ENCODE measurements at places on chromosomes 6 and 20. TPM values are rescaled to one million over a fixed set of nuclear protein-coding genes. Genes with fewer than 3 reads are reported as not detected.

PMEPA1 gene
- 0.73 TPM for polyA plus RNA-seq

ELOVL4 gene
- not detected for polyA plus RNA-seq

DNA sequence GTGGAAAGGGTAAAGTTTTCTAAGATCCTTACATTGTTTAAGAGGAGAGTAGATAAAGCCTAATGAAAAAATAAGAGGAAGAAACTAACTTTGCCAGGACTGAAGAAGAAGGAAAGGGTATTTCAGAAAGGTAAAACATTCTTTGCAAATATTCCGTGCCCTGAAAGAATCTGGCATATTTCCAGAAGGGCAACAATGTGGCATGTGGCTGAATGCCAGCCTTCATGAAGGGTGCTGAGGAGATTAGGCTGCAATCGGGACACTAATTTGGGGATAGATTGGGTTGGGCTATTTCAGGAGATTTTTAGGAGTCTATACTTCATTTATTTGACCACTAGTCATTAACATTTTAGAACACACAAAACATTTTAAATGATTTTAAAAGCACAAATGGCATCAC, 16.2 kb upstream of the UFL1 start:
- no peak overlapping the region for H3K27ac ChIP-seq
- no peaks in the 10 kb centered on the region for H3K27me3 ChIP-seq
- no peaks in the 10 kb centered on the region for H3K4me1 ChIP-seq
- H3K36me3 ChIP-seq: no peaks in the 10 kb centered on the region
- no peak overlapping the region for H3K4me3 ChIP-seq
- no peak for DNase-seq

GRCh38 chr6:116990679-116991078, 113.6 kb downstream of the RFX6 start:
- no peak overlapping the region for H3K27ac ChIP-seq
- H3K4me1 ChIP-seq: no peaks in the 10 kb centered on the region
- no peaks in the 10 kb centered on the region for H3K27me3 ChIP-seq
- H3K4me3 ChIP-seq: no peak overlapping the region

COX4I2 gene
- not detected for polyA plus RNA-seq

SLA2 gene
- 0.15 TPM for polyA plus RNA-seq

DNA sequence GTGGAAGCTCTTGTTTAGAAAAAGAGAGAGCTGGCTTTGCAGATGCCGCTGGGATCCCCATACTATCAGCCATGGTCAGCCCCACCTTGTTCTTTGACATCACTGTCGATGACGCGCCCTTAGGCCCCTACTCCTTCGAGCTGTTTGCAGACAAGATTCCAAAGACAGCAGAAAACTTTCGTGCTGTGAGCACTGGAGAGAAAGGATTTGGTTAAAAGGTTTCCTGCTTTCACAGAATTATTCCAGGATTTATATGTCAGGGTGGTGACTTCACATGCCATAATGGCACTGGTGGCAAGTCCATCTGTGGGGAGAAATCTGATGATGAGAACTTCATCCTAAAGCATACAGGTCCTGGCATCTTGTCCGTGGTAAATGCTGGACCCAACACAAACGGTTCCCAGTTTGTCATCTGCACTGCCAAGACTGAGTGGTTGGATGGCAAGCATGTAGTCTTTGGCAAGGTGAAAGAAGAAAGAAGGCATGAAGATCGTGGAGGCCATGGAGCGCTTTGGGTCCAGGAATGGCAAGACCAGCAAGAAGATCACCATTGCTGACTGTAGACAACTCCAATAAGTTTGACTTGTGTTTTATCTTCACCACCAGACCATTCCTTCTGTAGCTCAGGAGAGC, 2.4 kb upstream of the BLCAP start:
- H3K36me3 ChIP-seq: no peaks in the 10 kb centered on the region
- no peak for DNase-seq
- no peaks in the 10 kb centered on the region for H3K27me3 ChIP-seq

DNA sequence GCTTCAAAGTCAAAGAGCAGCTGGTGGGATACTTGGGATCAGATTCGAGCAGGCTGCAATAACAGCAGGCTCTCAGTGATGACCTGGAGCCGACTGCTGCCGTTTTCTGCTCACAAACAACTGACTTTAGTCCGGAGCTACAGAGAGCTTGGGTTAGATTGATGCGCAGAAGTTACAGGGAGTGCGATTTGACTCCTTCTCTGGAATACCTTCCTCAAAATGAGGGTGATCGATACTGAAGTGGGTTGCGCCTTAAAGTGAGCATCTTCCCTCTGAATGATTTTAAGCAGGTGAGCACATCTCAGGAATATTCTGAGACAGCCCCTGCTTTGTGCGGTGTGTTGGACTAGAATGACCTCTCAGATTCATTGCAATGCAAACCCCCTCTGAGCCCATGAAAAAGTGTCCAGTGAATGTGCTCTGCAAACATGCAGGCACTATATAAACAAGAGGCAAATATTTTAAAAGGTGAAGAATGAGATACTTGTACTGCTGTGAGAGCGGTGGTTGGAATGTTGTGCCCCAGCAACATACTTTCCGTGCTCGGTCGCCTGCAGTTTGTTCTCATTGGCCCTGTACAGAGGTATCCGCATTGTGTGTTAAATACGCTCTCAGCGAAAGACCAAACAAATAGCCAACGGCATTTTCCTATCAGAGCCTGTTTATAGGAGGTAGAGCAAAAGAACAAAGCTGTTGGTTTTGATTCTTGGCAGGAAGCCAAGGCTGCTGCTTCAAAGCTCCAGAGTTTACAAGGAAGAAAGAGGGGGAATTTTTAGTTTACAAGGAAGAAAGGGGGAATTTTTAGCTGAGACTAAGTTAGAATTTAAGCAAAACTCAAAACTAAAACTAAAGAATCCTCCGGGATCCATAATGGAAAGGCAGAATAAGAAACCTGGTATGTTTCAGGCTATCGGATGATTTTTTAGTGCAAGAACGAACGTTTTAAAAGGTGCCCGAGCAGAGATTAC, 67.7 kb downstream of the PHACTR2 start:
- H3K4me3 ChIP-seq: no peak overlapping the region
- H3K4me1 ChIP-seq: peaks cover 28% of the 10 kb centered on the region
- DNase-seq: no peak
- H3K27ac ChIP-seq: no peak overlapping the region
- H3K36me3 ChIP-seq: peaks cover 4% of the 10 kb centered on the region
- no peaks in the 10 kb centered on the region for H3K27me3 ChIP-seq

GRCh38 chr6:107192830-107193229, 77.5 kb upstream of the BEND3 start:
- peaks cover 2% of the 10 kb centered on the region for H3K36me3 ChIP-seq
- H3K27ac ChIP-seq: no peak overlapping the region

- H3K4me1 ChIP-seq: no peaks in the 10 kb centered on the region
- no peak overlapping the region for H3K27ac ChIP-seq
- H3K4me3 ChIP-seq: no peak overlapping the region
- no peaks in the 10 kb centered on the region for H3K36me3 ChIP-seq
Observed at GRCh38 chr20:14197097-14197496, 140.3 kb downstream of the FLRT3 start.

Data from CD14-positive monocyte (primary cell).